ENCODE measurements at places on chromosomes 5 and 9.

- no peak for DNase-seq
Measured at GRCh38 chr9:117153021-117153420, 261.8 kb downstream of the ASTN2 start.

- DNase-seq: no peak
Measured at GRCh38 chr9:4272126-4272525, 27.7 kb downstream of the GLIS3 start.

GRCh38 chr5:56588636-56589480 lies 226.5 kb upstream of the MAP3K1 start:
- DNase-seq: peak; percentile 38

- no peak for DNase-seq
Measured at GRCh38 chr5:122421374-122422079, 109.5 kb downstream of the SNCAIP start.

DNA sequence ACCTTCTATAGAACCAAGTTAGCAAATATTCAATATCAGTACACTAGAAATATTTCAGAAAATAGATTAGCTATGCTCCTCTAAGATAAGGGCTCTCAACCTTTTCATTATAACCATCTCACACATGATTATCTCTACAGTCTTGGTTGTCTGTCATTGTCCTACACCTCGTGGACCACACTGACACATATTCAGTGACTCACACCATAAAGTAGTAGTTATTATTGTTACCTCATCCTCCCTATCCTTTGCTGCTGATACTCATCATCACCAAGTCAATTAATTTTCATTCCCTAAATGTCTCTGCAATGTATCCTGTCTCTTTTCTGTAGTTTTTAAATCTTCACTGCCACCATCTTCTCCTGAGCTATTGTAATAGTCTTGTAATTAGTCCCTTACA lies 1309.2 kb upstream of the C9orf72 start:
- no peak for DNase-seq

DNA sequence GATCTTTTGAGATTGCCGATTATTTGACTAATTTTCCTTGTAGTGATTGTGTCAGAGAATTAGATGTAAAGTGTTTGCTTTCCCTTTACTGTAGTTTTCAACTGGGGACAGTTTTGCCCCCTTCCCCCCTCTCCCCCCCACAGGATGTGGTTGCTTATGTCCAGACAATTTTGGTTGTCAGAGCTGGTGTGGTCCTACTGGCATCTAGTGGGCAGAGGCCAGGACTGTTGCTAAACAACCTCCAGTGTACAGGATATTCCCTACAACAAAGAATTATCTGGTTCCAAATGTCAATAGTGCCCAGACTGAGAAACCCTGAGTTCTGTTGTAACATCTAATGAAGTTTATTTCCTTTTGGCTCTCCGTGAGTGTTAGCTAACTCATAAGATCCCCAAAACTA lies 20.0 kb downstream of the TMEFF1 start:
- no peak for DNase-seq

- DNase-seq: no peak
Measured at GRCh38 chr9:136091582-136092352, 3.3 kb downstream of the NACC2 start.
